ENCODE measurements at places on chromosomes 7 and 10. TPM values are rescaled to one million over a fixed set of nuclear protein-coding genes. Genes with fewer than 3 reads are reported as not detected.

DNA sequence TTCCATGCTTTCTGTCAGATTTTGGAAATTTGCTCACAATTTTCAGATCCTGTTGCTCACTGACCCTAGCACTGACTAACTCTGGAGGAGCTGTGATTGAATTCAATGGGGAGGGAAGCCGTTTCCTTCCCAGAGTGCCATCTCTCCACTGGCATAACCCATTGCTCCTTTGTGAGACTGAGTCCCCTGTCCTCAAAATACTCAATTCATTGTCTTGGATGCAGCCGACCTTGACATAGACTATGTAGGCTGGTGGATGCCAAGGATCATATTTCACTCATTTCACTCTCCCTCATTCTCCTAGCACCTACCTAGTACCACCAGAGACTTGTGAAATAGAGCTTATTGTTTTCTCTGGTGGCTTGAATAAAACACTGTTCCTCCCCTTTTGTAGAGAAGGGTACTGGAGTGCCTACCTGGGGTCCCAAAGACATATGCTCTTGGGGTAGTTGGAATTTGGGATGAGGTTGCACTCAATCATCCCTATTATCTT lies 511.3 kb upstream of the ZMIZ1 start:
- no peak for DNase-seq

- no peak for DNase-seq
Observed at GRCh38 chr10:95459446-95460045, 101.6 kb downstream of the SORBS1 start.

DNA sequence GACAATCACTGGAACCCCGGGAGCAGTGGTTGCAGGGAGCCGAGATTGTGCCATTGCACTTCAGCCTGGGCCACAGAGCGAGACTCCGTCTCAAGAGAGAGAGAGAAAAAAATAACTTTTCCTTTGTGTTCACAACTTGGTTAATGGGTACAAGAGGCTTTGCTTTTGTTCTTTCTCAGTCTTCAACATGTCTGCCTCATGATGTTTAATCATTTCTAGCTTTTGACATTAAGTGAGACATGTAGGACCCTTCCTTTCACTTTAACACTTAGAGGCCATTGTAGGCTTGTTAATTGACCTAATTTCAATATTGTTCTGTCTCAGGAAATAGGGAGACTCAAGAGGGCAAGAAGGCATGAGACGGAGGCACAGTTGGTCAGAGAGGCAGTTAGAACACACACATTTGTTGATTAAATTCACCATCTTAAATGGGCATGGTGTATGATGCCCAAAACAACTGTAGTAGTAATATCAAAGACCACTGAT lies 9.3 kb upstream of the CRCP start:
- DNase-seq: no peak

ELMO1 gene
- 0.07 TPM for polyA plus RNA-seq

All from mammary epithelial cell (primary cell).